ENCODE measurements at places on chromosomes 6 and 20. TPM values are rescaled to one million over a fixed set of nuclear protein-coding genes. Genes with fewer than 3 reads are reported as not detected.

The FLOT1 gene
- 26.1 TPM for total RNA-seq

The MAS1 gene
- total RNA-seq, result not detected

The TMEM217 gene
- 0.23 TPM for total RNA-seq

The CDH26 gene
- total RNA-seq, result 1.2 TPM

The SIRPB1 gene
- total RNA-seq, result 1.1 TPM

The PPP1R3G gene
- 0.04 TPM for total RNA-seq

The PLA2G7 gene
- 0.04 TPM for total RNA-seq

The NOTCH4 gene
- total RNA-seq, result 0.08 TPM

The ENPP4 gene
- total RNA-seq, result 0.08 TPM

The PDE7B gene
- total RNA-seq, result under 0.01 TPM

The DOK5 gene
- not detected for total RNA-seq

The FLRT3 gene
- 38.8 TPM for total RNA-seq

The NKX2-2 gene
- not detected for total RNA-seq

The WFDC10B gene
- not detected for total RNA-seq

Measured in hair follicular keratinocyte (primary cell).